Mucosa of gallbladder (tissue), 1 donor: ENCODE measurements at places on chromosomes 11 and 22. TPM values are rescaled to one million over a fixed set of nuclear protein-coding genes. Genes with fewer than 3 reads are reported as not detected.

The MUC2 gene
- 0.26 TPM for total RNA-seq

The TTLL8 gene
- total RNA-seq: not detected

GRCh38 chr22:30876915-30877553 is 91.5 kb downstream of the MORC2 start:
- DNase-seq: no peak

- DNase-seq: no peak
Measured at GRCh38 chr11:4881860-4882500, at the start of gene OR51T1. Gene OR51T1 (plus strand): TSS chr11:4881900. CDS start chr11:4881900, 0 bp downstream.

DNA sequence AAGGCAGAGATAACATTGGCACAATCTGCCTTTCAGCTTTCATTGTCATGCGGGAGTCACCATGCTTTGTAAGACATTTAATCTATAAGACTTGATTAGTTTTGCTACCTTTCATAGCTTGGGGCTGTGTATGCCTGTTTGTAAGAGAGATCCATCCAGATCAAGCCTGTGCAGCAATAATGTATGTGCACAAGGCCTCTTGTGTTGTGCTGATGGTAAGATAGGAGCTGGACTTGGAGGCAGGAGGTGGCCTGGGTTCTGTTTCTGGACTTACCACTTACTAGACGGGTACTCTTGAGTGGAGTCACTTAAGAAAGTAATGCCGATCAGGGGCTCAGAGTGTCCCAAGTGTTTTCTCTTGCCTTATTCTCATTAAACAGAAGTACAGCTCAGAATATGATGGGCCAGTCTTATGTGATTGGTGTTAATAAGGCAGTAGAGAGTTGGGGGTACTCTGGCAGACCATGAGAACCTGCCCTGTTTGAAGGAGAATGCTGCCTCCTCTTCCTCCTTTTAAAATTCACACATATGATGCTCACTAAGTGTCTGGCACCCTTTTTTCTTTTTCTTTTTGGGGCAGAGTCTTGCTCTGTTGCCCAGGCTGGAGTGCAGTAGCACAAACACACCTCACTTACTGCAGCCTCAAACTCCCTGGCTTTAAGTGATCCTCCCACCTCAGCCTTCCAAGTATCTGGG is 30.9 kb downstream of the PTPRJ start:
- no peak for DNase-seq

- DNase-seq: no peak
Measured at GRCh38 chr11:92607969-92608722, 361.3 kb upstream of the MTNR1B start.

GRCh38 chr11:110907629-110908028 is 195.4 kb upstream of the ARHGAP20 start:
- peak; percentile 75 for DNase-seq

The TPH1 gene
- total RNA-seq: 0.14 TPM

The SLCO2B1 gene
- total RNA-seq: 112 TPM

The SAA2 gene
- total RNA-seq: 20.3 TPM

The CD3E gene
- total RNA-seq: 15.7 TPM

The RAB36 gene
- total RNA-seq: 22.3 TPM

GRCh38 chr11:73293356-73293936 is 14.6 kb upstream of the ARHGEF17 start:
- no peak for DNase-seq

DNA sequence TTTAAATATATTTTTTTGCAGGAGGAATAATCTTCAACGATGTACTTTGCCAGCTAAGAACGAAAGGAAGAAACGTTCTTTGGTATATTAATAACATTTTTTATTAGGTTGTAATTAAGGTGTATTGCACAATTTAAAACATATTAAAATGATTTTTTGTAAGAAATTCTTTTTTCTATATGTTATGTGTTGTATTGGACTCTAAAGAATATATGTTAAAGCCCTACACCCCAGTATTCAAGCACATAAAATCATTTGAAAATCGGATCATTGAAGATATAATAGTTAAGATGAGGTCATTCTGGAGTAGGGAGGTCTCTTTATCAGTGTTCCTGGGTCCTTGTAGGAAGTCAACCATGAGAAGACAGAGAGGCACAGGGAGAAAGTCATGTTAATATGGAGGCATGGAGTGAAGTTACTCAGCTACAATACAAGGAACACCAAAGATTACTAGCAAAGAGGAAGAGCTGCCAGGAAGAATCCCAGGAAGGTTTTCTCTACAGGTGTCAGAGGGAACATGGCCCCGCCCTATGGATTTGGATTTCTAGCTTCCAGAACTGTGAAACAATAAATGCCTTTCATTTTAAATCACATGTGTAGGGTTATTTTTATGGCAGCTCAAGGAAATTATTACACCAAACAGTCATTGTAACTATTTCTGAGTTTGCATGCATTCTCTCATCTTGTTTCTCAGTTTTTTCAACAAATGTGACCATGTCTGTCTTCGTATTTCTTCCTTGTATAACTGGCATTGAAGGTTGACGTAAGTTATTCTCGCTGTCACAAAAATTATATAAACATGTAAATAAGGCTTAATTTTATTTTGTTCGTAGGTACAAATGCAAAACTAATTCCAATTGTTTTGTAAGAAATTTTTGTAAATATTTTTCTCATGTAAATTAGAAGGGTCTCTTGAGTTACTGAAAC is 75.4 kb upstream of the VPREB1 start:
- DNase-seq: no peak

The OR51I1 gene
- total RNA-seq: 0.23 TPM

DNA sequence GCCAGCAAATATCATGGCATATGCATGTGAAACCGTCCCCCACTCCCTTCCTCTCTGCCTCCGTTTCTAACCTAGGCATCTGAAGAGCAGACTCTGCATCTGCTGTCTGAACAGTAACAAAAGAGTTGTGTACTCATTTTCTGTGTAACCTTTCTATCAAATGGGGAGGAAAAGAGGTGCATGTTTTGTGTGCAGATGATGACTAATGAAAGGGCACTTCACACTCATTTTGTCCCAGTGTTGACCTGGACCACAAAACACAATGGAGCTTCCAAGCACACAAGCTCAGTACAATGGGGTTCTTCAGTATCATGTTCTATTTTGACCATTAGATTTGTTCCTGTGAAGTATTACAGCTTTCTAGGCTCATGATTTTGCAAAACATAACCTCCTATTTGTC is 13.0 kb downstream of the JHY start:
- DNase-seq: no peak

The THAP12 gene
- total RNA-seq: 23.1 TPM

The PHOX2A gene
- total RNA-seq: 0.14 TPM

GRCh38 chr11:61842528-61842820 is 14.4 kb downstream of the FADS2 start:
- no peak for DNase-seq

DNA sequence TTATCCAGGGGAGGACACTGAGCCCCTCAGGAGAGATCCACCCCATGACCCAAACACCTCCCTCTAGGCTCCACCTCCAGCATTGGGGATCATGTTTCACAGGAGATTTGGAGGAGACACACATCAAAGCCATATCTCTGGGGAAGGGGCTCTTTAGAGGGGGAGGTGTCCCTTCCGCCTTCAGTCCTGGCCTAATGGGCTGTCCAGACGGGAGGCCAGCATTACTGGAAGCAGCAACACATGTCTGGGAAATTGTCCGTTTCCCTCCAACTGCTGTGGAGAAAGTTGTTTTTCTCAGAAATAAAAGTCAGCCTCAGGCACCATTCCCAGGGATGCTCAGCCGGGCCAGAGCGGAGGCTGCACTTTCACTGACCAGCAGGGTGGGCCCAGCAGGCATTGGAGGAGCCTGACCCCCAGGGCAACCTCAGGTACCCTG is 9.5 kb downstream of the CACNA1I start:
- no peak for DNase-seq

DNA sequence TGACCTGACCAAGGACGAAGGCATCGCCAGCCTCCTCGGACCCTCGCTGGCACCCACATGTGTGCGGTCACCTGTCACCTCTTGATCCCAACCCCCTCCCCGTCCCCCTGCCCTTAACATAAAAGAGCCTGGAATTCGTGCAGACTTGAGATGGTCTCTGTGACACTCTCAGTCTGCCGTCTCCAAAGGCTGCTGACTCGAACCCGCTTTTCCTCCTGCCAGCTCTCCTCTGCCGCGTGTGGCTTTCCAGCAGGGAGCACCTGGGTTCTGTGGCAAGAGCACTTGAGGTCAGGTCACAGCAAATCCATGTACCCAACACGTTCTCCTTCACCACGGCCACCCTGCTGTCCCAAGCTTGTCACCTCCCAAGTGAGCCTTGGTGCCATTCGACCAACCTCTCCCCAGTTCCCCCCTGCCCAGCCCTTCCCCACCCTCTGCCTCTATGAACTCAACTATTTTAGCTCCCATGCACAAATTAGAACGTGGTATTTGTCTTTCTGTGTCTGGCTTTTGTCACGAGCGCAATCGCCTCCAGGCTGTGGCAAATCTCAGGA is 207.6 kb downstream of the BRD1 start:
- no peak for DNase-seq

DNA sequence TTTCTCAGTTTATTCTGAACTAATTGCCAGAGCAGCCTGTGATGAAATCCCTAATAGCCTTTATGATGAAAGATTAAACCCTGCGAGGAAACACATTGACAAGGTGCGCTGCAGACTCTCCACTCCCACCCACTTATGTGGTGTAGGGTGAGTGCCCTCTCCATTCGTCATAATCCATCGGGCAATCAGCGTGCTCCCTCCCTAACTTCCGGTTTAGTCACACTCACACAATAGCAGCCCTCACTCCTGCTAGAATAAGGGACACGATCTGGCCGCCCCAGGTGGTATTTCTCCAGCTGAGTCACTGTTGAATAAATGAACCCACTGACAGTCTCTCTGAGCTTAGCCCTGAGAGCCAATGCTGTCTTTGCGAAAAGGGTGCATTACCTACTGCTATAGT is 188.3 kb downstream of the OPCML start:
- DNase-seq: no peak

The SCN3B gene
- 0.75 TPM for total RNA-seq

The TECTA gene
- total RNA-seq: 0.92 TPM

DNA sequence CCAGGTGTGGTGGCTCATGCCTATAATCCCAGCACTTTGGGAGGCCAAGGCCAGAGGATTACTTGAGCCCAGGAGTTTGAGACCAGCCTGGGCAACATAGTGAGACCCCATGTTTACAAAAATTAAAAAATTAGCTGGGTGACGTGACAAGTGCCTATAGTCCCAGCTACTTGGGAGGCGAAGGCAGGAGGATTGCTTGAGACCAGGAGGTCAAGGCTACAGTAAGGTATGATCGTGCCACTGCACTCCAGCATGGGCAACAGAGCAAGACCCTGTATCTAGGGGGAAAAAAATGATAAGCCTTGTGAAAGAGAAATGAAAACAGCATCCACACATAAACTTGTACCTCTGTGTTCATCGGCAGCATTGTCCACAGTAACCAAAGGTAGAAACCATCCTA is 8.1 kb upstream of the CCND1 start:
- DNase-seq: no peak

The UBQLNL gene
- total RNA-seq: 0.69 TPM

DNA sequence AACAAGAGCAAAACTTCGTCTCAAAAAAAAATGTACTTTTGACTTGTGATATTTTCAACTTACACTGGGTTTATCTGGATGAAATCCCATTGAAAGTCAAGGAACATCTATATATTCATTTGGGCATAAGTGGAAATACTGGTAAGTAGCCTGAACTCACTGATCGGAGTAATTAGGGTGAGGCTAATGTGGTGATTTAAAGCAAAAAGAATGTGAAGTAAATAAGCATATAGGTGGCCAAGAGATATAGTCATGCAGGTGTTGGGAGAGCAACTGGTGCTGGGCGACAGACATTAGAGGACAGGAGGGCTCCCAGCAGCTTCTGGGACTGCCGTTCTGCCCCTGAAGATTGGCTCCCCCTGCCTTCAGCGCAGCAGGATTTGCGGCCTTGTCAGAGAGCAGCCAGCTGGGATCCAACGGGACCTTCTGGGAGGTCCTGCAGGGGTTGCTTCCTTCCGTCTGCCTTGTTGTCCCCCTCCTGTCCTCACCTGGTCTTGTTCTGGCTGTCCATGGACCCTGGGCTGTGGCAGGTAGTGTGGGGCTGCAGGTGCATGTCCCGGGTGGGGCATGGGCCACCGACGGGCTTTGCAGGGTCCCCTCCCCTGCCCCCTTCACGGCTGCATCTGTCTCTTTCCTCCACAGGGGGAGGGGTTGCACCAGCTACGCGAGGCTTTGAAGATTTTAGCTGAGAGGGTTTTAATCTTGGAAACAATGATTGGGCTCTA is 14.1 kb downstream of the RHBDD3 start:
- DNase-seq: no peak

DNA sequence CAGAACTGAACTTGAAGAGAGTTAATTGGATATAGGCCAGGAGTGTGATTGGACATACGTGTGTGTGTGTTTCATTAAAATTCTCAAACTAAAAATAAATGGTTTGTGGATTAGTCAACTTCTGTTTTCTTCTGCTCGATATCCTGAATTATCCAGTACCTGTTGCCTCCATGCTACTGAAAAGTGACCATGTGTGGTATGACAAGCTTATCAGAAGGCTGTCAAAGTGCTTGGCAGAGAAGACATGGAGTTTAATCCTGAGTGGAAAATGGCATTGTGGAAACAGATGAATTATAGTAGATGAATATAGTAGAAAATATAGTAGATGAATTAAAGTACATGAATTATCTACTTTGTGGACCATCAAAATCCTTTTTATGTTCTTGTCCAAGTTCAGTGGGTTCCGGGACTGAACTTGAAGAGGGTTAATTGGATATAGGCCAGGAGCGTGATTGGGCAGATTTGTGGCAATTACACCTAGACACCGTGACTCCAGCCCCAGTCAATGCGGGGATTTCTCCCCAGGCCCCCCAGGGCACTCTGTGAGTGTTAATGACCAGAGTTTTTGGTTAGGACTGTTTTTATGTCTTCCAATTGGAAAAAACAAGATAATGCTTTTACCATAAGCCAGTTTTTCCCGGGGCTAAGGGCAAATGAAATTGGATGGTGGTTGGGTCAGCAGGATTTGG is 30.1 kb downstream of the GRAMD1B start:
- no peak for DNase-seq

- no peak for DNase-seq
Measured at GRCh38 chr11:120900643-120901042, 123.3 kb upstream of the TBCEL start.

The TIGD3 gene
- 0.29 TPM for total RNA-seq

GRCh38 chr11:24760681-24761080 is 263.8 kb downstream of the LUZP2 start:
- DNase-seq: no peak

GRCh38 chr11:1528710-1529109 is 42.1 kb upstream of the MOB2 start:
- no peak for DNase-seq

DNA sequence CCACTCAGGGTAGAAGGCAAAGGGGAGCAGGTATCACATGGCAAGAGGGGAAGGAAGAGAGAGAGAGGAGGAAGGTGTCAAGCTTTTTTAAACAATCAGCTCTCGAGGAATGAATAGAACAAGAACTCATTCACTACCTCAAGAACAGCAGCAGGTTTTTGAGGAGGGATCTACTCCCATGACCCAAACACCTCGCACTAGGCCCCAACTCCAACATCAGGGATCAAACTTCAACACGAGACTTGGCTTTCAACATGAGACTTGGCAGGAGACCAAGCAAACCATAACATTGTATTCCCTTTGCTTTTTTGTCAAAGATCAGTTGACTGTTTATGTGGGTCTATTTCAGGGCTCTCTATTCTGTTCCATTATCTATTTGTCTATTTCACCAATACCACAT is 26.9 kb upstream of the APOBEC3A start:
- no peak for DNase-seq
